ENCODE measurements at places on chromosomes 12 and 14.

- no peak for DNase-seq
Measured at GRCh38 chr12:94872007-94872653, 131.4 kb downstream of the NDUFA12 start.

- no peak for DNase-seq
Measured at GRCh38 chr14:53696217-53696965, 260.2 kb downstream of the BMP4 start.

GRCh38 chr14:104054222-104054905 is 31.1 kb upstream of the ASPG start:
- no peak for DNase-seq

DNA sequence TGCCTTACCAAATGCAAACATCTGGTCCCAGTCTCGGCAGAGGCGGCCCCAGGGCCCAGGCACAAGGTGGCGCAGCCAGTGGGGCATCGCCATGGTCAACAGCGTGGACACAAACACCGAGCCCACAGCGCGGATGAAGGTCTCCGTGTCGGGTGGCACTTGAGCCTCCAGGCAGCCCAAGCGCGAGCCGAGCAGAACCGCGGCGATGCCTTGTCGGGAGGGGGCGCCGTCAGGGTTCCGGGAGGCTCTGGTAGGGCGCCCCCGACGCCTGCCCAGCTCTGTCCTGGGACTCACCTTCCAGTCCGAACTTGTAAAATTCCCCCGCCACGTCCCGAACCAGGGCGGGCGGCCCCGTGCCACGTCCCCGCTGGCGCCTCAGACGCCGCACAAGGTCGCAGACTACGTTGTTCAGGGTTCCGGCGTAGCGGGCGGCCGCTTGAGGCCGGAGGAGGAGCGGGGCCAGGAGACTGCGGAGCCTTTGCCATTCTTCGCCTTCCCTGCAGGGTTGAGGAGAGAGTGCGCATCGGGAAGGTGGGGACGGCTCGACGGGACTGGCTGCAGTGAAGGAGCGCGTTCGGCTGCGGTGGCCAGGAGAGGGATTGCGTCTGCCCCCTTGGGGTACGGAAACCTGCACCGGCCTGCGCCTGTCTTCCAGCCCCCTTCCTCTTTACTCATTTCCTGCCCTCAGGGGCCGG is 1.7 kb downstream of the CYP27B1 start:
- DNase-seq: no peak

- no peak for DNase-seq
Measured at GRCh38 chr12:101902641-101903040, 25.3 kb downstream of the DRAM1 start.

GRCh38 chr12:104073699-104074098 is 9.4 kb downstream of the HCFC2 start:
- DNase-seq: no peak

- peak; percentile 22 for DNase-seq
Measured at GRCh38 chr12:14771651-14772137, 31.6 kb downstream of the WBP11 start.

- no peak for DNase-seq
Measured at GRCh38 chr14:106317593-106317992, 791.2 kb downstream of the TMEM121 start.

- DNase-seq: no peak
Measured at GRCh38 chr14:70801836-70802235, 7.5 kb downstream of the MAP3K9 start.

- no peak for DNase-seq
Measured at GRCh38 chr14:33056213-33056612, 117.5 kb downstream of the NPAS3 start.

DNA sequence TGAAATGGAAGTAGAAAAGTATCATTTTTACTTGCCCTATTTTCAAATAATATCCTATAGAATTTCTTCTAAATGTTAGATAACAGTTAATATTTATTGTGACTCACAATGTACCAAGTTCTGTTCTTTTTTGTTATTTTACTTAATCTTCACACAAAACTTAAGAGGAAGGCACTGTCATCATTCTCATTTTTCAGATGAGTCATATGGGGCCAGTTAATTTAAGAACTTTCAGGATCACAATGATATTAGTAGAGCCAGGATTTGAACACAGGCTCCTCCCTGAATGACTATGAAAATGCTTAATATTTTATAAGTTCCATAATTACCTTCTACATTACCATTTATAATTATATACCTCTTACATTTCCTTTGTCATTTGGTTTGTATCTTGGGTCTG is 10.4 kb upstream of the TMEM260 start:
- no peak for DNase-seq

GRCh38 chr12:123056709-123057108 is 76.2 kb downstream of the ARL6IP4 start:
- DNase-seq: no peak

DNA sequence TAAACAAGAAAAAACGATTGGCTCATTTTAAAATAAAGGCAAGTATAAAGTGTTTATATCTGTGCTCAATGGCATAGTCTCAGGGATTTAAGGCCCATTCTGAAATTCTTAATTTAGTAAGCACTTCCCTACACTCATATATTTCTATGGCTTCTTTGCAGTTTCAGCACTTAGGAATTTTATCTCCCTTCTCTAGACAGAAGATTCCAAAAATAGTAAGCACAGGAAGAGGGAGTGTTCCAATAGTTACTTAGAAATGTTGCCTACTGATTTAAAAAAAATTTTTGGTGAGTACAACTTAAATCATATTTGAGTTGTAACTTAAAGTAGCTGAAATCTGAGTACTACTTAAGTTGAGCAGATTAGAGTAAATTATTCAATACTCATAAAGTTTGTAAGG is 19.8 kb downstream of the INSM2 start:
- no peak for DNase-seq

- no peak for DNase-seq
Measured at GRCh38 chr14:88078525-88078924, 73.6 kb downstream of the GPR65 start.

DNA sequence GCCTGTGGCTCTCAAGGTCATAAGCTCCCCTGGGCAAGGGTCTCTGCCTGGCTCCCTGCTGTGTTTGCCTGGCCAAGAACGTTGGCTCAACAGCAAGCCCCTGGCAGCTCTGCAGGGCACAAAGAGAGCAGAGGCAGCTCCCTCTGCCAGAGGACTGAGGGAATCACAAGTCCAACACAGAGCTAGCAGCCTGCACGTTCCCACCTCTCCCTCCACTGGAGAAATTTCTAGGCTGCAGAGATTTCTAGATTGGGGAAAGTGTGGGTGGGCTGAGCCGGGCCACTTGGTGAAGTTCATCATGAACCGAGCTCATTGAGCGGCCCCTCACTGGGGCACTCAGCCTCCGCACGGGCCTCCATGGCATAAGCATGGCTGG is 19.8 kb downstream of the ZFYVE21 start:
- DNase-seq: no peak

DNA sequence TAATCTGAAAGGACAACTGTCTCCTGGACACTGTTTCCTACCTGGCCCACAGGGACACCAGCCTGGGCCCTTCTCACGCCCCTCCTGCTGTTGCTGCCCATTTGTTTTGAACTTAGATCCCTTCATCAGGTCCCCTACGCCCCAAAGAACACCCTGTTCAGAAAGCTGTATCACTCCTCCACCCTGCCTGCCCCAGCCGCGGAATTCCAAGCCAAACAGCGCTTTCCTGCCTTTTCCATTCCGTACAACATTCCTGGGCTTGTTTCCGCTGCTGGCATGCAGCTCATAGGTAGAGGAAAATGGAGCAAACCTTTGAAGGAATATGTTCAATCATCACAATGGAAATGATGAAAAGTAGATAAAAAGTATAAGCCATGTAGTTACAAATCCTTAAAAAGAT is 12.8 kb upstream of the GSG1 start:
- no peak for DNase-seq

- DNase-seq: no peak
Measured at GRCh38 chr12:11763760-11764520, 114.5 kb downstream of the ETV6 start.

DNA sequence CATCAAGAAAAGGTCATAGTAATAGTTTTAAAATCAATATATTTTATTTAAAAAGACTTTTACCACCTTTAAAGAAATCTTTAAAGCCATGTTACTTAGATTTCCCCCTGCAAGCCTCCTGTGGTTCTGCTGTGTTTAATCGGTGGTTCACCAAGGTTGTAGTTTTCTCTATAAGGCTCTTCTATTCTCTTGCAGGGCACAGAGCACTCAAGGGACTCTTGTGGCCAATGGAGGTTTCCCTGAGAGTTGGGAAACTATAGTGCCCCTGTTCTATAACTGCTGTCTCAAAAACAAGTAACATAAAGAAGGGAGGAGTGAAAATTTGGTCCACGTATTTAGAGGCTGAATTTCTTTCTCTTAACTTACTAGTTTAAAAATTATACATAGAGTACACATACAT is 25.0 kb downstream of the DACT1 start:
- no peak for DNase-seq

DNA sequence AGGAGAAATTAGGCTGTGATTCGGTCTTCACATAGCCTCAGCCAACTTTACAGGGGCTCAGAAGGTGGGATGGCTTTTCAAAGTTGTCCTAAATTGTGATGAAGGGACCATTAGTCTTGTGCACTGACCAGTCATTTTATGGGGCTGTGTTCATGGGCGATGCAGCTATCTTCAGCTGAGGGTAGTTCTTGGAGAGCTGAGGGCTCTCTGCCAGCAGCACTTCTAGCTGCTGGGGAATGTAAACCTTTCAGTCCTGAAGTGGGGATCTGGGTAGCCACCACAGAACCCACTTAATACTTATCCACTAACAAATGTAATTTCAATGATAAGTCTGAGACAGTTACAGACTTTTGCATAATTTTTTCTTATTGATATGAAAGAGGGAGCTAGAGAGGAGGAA is 270.6 kb downstream of the AEBP2 start:
- no peak for DNase-seq

- DNase-seq: no peak
Measured at GRCh38 chr12:33676866-33677265, 237.2 kb upstream of the SYT10 start.

GRCh38 chr12:45354399-45354798 is 138.5 kb downstream of the ANO6 start:
- DNase-seq: no peak

GRCh38 chr14:60639674-60640073 is 9.6 kb downstream of the SIX1 start:
- DNase-seq: no peak

GRCh38 chr12:51311389-51311788 is 12.6 kb downstream of the BIN2 start:
- no peak for DNase-seq

DNA sequence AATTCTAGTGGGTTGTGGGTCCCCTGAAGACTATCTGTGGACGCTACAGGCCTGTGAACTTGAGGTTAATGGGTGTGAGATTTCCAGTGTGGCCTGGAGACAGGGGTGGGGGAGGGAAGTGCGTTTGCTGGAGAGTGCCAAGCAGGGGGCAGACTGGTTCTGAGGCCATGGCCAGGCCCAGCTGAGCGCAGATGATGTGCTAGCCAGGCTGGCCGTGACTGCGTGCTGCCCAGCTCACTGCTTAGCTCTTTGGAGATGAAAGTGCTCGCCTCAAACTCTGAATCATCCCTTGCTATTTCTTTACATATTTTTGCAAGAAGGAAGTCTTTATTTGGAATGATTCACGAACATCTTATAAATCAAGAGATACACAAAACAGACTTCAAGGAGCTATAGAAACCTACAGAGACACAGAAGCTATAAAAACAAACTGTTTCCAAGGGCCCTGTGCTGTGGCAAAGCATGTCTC is 75.2 kb upstream of the PLEKHG3 start:
- no peak for DNase-seq

DNA sequence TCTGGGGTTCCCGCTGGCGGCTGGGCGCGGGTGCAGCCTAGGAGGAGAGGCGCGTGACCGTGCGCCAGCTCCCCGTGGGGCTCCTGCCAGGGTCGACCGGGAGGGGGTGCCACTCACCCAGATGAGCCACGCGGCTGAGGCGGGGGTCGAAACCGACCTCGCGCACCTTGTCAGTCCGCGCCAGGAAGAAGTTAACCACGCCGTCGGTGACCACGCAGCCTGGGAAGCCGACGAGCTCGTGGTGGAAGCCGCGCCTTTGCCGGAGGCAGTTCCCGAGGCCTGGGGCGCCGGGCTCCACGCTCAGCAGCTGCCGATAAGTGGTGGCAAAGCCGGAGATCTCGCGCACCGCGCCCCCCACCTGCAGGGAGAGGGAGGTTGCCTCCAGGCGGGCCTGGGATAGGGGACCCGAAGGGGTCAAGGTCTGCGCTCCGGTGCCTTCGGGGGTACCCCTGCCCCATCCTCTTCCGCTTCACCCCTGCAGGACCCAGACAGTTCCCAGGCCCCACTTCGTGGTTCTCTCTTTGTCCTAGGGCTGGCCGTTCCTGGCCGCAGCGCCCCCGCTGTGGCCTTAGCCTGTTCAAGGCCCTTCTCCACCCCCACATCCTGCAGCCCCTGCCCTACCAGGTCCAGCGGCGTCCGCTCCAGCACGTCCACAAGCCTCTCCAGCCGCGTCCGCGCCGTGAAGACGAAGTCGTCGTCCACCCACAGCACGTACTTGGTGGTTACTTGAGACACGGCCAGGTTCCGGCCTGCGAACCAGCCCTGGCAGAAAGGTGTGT is 5.3 kb downstream of the B4GALNT1 start:
- no peak for DNase-seq

GRCh38 chr14:81400202-81400678 is at the start of gene STON2:
STON2 (minus strand) TSS chr14:81400324; CDS start chr14:81398382, 1,942 bp downstream.
- DNase-seq: no peak

- DNase-seq: no peak
Measured at GRCh38 chr12:3622822-3623690, 129.9 kb downstream of the CRACR2A start.

- DNase-seq: no peak
Measured at GRCh38 chr14:101687756-101688546, 73.6 kb upstream of the PPP2R5C start.

- peak; percentile 8 for DNase-seq
Measured at GRCh38 chr14:70188659-70189455, at the start of gene SLC8A3. SLC8A3 (minus strand) TSS chr14:70188951; CDS start chr14:70168422, 20,529 bp downstream.

- no peak for DNase-seq
Measured at GRCh38 chr12:29726741-29727348, 56.9 kb downstream of the TMTC1 start.

GRCh38 chr14:87430214-87430613 is 562.8 kb downstream of the GALC start:
- no peak for DNase-seq

DNA sequence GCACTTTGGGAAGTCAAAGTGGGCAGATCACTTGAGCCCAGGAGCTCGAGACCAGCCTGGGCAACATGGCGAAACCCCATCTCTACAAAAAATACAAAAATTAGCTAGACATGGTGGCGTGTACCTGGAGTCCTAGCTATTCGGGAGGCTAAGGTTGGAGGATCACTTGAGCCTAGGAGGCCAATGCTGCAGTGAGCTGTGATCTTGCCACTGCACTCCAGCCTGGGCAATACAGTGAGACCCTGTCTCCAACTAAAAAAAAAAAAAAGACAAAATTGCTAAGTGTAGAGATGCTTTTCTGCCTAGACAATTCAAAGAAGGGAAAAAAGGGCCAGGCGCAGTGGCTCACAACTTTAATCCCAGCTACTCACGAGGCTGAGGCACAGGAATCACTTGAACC is 3.4 kb upstream of the LRP6 start:
- no peak for DNase-seq

Data from CD4-positive, CD25-positive, alpha-beta regulatory T cell (primary cell).